ENCODE measurements at places on chromosomes 2 and 18.

GRCh38 chr2:1231466-1232063 lies 181.7 kb upstream of the TPO start:
- DNase-seq: no peak

- DNase-seq: no peak
Observed at GRCh38 chr2:178954049-178954448, 95.9 kb downstream of the CCDC141 start.

- no peak for DNase-seq
Observed at GRCh38 chr2:6986301-6986911, 69.2 kb downstream of the RNF144A start.

DNA sequence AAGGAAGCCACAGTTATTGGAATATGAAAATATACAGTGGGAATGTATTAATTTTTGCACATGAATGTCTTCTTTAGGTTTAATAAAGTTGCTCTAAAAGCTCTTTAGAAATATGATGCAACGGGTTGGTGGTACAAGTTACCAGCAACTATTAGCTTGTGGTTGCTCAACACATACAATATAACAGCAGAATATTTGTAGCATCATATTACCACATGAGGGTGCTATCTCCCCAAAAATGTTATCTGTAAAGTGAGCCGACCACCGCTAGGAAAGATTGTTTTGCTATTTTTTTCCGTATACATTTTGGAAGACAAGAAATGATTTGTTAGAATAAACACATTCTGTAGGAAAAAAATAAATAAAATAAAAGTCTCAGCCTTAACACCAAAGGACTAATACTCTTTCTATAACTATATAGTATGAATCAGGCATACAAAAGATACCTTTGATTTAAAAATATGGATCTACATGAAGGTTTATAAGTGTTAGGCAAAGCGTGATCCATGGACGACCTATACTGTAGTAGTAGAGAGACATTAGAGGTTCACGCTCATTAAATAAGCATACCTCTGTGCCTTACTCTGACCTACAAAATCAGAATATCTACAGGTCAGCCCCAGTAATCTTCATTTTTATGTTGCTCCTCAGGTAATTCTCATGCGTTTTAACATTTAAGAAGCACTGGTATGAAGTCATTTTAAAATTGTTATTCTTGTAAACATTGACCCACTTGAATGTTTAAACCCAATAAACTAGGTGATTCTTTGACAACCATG lies 1110.6 kb upstream of the ACVR2A start:
- no peak for DNase-seq

DNA sequence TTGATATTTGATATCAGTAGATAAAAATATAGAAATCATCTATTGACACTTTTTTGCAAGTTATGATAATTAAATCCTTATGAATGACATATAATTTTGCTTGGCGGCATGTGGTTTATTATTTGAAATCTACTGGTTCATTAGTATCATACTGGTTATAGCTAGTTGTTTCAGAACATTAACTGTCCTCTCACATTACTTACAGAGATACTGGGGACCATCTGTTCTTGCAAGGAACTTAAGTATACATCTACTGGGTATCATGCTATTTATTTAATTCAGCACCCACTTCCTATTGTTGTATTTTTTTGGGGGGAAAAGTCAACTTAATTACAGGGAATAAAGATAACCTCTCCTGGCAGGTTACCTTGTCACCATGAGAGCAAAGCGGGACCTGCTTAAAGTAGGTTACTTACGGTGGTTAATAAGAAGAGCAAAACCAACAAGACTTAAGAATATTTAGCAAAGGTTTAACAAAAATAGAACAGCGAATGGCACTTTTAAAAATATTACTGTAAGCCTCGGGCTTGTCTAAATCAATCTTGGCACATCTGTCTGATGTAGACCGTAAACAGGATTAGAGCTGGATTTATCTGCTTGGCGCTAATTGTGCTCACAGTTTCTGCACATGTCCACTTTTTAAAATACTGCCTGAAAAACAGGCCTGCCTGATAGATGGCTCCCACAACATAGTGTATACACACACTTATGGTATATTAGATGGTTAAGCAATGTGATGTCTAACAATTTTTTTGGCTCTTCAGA lies 41.8 kb downstream of the CERKL start:
- no peak for DNase-seq

GRCh38 chr2:195768431-195768830 lies 111.4 kb downstream of the SLC39A10 start:
- DNase-seq: no peak

GRCh38 chr2:122754561-122754960 lies 999.1 kb downstream of the TSN start:
- DNase-seq: no peak

GRCh38 chr2:86615596-86615995 lies 8.1 kb downstream of the RNF103 start:
- no peak for DNase-seq

DNA sequence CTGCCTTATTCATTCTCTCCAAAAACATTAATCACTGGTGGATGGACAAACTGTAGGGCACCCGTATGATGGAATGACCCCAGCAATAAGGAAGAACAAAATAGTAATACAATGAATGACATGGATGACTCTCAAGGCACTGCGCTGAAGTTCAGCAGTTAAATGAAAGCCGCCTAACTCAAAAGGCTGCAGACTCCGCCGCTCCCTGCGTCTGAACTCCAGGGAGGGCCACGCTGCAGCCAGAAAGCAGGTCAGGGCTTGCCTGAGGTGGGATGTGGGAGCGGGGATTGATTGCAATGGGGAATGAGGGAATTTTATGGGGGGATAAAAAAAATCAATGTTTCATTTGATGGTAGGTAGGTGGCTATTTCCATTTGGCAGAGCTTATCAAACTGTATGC lies 86.5 kb upstream of the LAPTM4A start:
- no peak for DNase-seq

- peak; percentile 72 for DNase-seq
Observed at GRCh38 chr2:174342686-174343342, 8.1 kb downstream of the SP9 start.

DNA sequence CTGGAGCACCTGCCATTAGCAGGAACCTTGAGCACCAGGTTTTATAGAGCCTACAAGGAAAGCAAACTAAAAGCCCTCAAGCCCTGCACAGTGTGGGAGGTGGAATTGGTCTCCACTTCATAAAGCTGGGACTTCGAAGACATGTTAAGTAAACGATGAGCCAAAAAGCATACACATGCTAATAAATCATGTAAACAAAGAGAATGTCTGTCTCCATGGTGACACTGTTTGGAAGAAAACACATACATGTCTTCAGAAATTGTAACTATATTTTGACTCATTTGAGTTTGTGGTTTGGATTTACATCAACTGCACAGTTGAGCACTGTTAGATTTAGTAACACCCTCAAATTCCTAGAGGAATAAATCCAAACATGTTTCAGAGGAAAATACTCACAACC lies 978.5 kb upstream of the LRRTM1 start:
- DNase-seq: no peak

DNA sequence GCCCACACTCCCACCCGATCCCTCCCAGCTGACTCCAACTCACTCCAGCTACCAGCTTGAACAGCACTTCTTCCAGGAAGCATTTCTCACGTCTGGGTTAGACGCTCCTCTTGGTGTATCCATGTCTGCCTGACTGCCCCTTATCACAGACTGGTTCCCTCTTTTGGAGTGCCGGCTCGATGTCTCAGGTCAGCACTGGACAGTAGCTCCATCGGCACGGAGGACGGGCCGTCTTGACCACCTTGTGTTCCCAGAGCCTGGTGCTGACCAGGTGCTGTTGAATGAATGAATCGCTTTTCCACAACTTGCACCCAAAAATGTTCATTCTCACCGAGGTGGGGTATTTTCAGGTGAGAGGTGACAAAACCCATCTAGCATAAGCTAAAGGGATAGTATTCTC lies 71.8 kb downstream of the LBH start:
- DNase-seq: no peak

- no peak for DNase-seq
Observed at GRCh38 chr2:195909926-195910325, 158.7 kb downstream of the DNAH7 start.

GRCh38 chr2:33525666-33526065 lies 49.2 kb downstream of the RASGRP3 start:
- DNase-seq: no peak

DNA sequence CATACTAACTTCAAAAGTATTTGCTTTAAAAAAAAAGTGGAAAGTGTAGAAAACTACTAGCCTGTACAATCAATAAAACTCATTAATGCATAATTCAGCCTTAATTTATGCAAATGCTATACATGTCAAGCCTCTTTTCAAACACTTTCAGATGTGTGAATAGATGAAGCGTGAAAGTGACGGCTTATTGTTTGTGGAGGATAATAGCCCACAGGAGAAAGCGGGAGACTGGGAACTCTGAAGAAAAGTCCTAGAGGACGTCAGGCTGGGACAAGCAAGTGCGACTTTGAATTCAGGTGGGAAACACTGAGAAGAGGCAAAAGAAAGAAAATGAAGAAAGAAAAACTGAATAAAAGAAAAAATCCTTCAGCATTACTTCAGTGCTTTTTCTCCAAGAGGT lies 108.5 kb downstream of the STK39 start:
- no peak for DNase-seq

DNA sequence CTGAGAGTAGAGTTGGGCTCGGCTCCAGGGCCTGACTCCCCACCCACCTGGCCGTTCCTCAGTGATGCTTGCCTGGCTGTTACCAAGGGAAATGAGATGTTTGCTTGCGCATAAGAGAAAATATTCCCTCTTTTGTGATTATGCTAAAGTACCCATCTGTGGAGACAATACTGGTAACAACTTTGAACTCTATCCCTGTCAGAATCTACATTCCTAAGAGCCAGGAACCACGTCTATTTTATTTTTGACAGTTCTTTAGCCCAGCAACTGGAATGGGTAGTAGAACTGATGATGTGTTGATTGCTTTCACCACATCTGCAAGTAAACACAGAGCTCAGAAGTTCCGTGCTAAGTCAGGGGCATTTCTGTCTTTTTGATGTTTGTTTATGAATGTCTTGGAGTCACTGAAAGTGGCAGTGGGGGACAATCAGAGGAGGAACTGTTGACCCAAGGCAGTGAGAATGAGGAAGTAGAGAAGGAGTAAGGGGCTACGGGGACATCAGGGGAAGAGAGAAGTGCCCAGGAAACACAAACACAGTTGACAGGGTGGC lies 348.3 kb upstream of the SOX11 start:
- DNase-seq: no peak

DNA sequence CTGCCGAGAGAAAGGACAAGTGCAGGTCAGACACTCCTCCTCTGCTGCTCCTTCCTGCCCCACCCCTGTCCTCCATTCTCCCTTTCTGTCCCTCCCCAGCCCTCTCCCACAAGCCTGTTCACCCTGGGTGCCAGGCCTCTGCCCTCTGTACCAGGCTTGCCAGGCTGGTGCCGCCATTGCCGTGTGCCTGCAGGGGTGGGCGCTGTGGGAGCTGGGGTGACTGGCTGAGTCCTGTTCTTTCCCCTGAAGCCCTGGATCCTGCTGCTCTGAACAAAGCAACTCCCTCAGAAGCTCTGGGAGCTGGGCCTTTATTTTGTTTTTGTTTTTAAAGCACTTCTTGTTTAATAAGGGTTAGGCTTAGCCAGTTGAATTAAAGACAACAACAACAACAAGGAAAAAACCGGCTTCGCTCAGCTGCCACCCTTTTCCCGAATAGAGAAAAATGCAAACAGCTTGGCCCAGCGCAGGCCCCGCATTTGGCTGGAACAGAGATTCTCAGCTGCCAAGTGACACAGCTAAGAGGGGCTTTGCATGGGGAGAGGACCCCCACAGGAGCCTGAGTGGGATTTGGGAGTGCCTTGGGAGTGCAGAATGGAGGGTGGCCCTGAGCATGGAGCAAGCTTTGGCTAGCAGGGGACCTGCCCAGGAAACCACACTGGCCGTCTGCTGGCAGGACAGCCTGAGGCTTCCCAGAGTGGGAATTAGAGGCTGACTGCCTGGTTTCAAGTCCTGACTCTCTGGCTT lies 9.1 kb downstream of the PCARE start:
- DNase-seq: no peak

GRCh38 chr18:79680891-79681339 lies 1.3 kb downstream of the CTDP1 start:
- DNase-seq: no peak

GRCh38 chr2:154242687-154243086 lies 371.0 kb downstream of the GALNT13 start:
- no peak for DNase-seq

Measured in activated CD8-positive, alpha-beta memory T cell treated with anti-CD3 and anti-CD28 coated beads for 24 hours (primary cell).